ENCODE measurements at places on chromosomes 11 and 22.
A peak's percentile ranks its signal among the peaks of the same experiment; 100 is the strongest.

DNA sequence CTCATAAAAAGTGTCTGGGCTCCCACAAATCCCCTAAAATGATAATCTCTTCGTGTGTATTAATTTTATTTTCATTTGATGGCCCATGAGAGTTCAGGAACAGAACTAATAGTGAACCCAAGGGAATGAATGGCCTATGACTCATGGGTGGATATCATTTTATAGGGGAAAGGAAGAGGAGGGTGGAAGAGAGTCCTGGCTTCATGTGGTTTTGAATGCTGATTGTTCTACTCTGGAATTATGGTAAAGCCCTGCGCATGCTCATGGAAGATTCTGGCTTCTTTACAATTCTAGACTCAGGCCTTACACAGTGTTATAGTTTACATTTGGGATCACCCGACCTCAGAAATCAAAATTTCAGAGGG, 35.2 kb downstream of the MAML2 start:
- no peak for DNase-seq

DNA sequence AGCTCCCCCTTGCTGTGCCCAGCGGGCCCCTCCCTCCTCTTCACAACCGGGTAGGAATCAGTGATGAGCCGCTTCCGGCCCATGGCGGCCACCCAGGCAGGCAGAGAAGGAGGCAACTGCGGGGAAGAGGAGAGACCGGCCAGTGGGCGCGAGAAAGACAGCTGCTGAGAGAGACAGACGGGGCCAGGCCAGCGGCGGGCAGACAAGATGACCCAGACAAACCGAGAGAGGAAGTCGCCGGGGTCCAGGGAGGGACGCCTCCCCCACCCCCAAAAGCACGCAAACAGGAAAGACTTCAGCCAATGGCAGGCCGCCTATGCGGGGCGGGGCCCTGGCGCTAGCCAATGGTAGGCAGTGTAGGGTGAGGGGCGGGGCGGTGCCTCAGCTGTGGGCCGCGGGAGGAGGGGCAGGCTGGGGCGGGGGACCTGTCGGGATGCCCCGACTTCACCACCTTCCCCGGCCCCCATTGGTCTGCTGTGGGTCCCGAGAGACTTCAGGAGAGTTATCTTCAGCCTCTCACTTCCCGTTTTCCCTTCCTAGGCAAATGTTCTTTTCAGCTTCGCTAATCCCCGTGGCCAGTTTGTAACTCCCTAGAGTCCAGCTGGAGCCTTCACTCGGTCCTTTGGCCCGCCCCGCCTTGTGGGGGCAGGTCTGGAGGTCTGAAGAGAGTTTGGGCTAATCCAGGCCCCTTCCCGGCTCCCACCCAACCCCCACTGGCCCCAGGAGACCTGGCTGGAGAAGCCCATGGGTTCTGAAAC, at the start of gene POLD4:
Gene POLD4, minus strand, starts transcription at position 230 of the 758 bp plus-strand sequence. Its CDS starts 147 bp downstream, at position 83.
- peak; percentile 23 for DNase-seq

DNA sequence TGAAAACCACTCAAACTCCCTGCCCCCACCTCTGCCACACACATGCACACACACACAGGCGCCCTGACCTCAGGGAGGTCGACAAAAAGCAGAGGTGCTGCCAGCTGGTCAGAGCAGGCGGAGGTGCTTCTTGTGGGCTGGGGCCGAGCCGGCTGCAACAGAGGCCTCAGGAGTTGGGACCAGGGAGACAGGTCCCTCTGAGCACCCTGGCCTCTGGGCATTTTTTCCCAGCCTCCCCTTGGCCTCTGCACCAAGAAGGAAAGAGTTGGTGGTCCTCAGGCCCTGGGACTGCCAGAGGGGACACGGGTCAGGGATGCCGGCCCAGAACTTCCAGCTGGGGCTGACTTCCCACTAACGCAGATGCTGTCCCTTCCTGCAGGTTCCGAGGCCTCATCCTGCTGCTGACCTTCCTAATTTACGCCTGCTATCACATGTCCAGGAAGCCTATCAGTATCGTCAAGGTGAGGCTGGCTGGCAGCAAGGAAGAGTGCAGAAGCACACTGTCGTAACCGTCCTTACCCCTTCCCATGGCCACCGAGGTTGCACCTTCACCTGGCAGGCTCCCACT, 13.4 kb downstream of the SLC37A2 start:
- no peak for DNase-seq

DNA sequence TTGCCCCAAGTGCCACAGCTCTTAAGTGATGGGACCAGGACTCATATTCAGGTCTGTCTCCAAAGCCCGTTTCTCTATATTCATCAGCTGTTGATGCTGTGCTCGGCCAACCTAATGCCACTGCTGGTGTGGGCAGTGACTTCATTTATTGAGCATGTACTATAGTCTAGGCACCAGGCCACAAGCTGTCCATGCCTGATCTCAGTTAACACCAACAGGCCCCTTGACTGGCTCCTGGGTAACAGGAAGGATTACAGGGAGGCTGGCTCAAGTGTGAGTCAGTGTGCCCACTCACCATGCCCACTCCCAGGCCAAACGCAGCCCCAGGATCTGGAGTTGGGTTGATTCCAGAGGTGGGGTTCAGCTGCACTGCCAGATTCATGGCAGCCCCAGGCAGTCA, 8.6 kb upstream of the CRYBB2 start:
- DNase-seq = no peak

DNA sequence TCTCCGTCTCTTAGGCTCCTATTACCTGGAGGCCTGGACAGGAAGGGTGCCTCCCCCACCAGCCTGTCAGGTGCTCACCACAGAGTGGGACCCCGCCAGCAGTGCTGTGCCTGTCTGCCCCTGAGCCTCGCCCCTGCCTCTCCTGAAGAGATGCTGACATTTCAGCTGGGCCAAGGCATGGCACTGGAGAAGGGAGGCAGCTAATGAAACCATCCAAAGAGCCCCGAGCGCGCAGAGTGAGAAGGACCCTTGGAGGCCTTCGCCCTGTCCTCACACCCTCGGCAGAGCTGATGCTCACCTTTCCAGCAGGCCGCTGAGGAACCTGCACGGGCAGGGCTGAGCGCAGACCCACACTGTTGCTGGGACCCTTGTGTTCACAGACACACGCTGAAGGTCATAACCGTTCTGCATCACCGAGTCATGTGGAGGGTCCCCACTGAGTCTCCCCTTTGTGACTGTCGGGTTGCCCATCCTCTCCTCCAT, 2.1 kb upstream of the LRFN4 start:
- no peak for DNase-seq

DNA sequence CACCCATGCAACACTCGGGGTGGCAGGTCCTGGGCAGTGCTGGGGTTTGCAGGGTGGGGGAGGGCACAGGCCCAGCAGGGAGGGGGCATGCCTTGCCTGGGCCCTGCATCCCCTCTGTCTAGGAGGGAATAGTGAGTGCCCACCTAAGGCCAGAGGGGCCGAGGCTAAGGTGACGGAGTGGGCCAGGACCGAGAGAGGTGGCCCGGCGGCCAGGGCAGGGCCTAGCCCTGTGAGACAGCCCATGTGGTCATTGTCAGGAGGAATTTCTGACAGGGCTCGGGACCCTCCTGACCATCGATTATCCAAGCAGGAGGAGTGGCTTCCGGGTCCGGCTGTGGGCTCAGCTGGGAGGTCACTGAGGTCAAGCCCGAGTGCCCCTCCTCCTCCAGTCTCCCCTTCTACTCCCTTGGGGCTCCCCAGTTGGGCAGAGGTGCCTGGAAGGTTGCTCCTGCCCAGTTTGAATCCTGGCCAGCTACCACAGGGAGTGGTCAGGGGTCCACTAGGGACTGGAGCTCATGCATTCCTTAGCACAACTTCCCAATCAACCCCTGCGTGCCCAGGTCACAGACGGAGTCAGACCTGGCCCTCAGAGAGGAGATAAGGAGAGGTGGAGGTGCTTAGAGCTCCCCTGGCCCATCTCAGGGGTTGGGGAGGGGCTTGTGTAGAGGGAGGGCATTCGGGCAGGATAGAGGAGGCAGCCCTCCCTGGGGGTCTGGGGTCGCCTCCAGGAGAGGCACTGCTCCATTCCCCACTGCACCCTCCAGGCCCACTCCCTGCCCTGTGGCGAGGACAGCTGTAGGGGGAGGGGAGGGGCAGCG, 14.7 kb downstream of the GP1BB start:
- no peak for DNase-seq

- DNase-seq = no peak
These were observed at the start of gene UBE2L6 for GRCh38 chr11:57567515-57568329. Gene UBE2L6 (minus strand): TSS chr11:57567672. CDS start chr11:57567611, 61 bp downstream.

GRCh38 chr11:59967677-59968394, 4.0 kb downstream of the OOSP4A start:
- no peak for DNase-seq

GRCh38 chr11:8871171-8871775, 39.7 kb upstream of the AKIP1 start:
- DNase-seq = no peak

GRCh38 chr11:19935507-19935906, 222.9 kb downstream of the NAV2 start:
- no peak for DNase-seq

- DNase-seq = no peak
These were observed 1032.5 kb downstream of the DLG2 start for GRCh38 chr11:84594602-84595001.

GRCh38 chr11:69808667-69809086, 10.5 kb downstream of the FGF3 start:
- DNase-seq = no peak

DNA sequence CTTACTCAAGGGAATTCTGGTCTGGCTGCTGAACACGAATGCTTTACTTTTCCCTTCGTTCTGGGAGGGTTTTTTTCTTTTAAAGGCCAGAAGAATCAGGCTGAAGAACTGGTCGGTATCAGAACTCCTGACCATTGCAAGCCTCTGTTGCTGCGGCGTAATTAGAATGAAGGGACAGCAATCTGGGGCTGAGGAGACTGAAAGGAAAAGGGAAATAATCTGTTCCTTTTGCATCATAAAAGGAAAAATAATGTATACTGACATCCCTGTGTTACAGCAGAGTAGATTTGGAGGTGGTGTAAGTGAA, 670 bp downstream of the SC5D start:
- no peak for DNase-seq

DNA sequence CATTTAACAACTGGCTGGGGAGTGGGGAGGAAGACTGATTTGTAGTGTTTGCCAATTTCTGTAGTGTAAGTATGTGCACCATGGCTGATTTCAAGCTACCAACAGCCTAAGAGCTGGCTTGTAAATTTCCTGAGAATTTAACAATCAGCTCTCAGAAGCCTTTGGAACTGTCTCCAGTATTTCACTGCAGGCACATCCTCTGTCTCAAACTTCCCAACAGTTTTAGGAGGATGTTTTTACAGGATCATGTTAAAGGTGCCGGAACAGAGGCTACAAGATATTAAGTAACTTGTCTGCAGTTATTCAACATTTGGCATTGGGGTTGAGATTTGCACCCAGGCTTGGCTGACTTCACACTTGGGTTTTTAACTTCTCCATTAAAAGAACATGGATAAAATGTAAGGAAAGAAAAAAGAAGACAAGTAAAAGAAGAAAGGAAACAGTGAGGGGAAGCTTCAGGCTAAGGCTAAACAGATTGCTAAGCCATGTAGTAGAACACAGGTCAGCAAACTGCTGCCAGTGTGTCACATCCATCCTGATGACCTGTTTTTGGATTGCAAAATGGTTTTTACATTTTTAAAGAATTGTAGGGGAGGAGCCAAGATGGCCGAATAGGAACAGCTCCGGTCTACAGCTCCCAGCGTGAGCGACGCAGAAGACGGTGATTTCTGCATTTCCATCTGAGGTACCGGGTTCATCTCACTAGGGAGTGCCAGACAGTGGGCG, 204.8 kb upstream of the SESN3 start:
- DNase-seq = no peak

DNA sequence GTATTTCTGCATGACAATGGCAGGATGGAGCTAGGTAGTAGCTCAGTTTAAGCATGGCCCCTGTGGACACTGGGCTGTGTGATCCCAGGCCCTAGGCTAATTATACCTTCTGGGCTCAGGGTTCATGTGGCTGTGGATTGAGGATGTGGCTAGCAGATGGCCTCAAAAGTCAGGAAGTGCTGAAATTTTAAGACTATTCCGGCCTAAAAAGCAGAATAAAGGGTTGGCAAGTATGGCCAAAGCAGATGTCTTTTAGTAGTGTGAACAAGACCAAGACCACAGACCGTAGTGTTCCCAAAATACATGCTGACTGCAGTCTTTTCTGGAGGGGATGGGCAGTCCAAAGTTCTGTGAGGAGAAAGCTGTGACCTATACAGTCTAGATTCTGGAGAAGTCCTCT, 115.7 kb upstream of the RAG2 start:
- DNase-seq = no peak

DNA sequence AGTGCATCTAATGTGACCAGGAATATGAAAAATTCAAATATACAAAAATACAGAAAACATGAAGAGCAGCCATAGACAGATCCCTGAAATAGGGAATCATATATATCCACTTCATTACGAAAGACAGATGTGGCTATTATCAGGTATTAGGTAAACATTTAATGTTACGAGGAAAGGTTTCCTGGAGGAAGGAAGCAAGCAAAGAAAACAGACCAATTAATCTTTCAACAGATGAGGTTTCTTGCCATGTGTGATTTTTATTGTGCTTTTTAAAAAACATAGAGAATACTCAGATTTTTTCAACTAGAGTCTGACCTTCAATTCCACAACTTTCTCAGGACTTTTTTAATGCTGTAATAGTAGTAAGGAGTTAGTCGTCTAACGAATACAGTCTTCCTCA, 24.3 kb upstream of the GAB2 start:
- DNase-seq = no peak

DNA sequence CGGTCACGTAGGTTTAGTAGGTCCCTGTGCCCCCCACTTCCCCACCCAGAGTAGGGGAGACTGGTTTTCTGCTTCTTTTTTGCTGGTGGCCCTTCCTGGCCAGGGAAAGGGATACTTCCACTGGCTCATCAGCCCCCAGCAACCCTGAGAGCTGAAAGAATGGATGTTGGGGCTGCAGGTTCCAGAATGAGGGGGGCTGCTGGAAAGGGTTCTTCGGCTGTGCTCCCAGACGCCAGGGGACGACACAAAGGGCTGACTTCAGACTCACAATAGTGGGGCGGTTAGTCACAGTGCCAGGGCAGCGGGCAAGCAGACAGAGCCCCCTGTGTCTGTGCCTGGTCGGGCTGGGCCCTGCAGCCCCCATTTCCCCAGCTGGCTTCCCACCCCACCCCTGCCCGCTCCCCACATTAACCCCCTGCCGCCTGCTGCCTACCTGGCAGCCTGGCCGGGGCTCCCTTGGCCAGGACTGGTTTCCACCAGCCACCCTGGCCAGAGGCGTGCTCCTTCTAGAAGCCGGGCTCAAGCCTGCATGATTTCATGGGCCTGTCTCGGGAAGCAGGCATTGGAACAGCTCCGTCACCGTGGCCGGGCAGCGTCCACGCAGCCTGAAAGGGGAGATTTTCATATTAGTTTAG, 79.1 kb upstream of the WNT7B start:
- no peak for DNase-seq

DNA sequence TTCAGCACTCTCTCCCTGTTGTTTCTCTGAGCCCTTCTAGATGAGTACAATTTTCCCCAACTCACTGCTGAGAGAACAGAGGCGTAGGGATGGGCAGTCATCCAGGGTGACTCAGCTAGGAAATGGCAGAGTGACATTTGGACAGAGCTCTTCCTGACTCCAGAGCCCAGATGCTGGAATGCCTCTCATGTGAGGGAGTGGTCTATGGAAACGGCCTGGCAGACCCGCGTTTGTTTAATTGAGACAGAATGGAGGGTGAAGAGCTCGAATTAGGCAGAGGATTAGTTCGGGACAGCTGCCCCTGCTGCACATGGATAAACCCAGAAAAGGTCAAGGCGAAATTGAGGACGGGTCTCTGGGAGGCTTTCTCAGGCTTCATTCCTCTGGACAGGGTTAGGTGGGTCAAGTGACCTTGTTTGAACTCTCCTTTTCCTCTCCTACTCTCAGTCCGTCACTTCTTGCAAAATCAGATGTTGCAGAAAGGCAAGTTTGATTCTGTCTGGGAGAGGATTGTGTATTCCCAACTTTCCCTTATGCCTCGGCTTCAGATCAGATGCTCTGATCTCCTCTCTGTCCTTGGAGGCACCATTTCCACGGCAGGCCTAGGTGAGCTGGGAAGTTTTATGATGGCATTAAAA, 7.6 kb upstream of the LMO2 start:
- no peak for DNase-seq

All from NCI-H2081 treated with DMSO at 0.1 percent for 48 hours (cell line).